ENCODE measurements at places on chromosomes 2 and 18.

DNA sequence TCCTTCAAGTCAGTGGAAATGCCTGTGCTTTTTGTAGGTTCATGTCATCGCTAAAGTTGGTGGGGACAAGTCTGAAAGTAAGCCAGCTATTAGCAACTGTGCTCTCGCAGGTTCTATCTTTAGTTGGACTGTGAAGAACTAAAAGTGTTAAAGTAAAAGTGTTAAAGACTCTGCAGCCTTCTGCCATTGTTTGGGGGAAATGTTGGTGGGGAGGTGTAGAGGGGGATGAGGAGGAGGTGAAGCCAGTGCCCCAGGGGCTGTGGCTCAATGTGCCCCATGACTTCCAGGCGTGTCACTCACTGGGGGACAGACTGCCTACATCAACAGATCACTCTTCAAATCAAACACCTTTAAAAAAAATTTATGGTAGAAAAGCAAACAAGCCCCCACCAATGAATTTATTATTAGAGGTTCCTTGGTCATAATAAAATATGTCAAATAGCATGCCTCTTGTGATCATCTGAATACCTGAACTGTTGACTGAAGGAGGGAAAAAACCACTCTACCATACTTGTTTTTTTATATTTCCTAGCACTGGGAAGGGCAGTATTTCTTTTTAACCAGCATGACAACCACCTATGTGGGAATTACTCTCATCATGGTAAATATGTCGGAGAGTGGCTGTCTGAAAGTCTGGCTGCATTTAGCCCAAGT lies 19.3 kb downstream of the TGFA start:
- DNase-seq, result no peak

DNA sequence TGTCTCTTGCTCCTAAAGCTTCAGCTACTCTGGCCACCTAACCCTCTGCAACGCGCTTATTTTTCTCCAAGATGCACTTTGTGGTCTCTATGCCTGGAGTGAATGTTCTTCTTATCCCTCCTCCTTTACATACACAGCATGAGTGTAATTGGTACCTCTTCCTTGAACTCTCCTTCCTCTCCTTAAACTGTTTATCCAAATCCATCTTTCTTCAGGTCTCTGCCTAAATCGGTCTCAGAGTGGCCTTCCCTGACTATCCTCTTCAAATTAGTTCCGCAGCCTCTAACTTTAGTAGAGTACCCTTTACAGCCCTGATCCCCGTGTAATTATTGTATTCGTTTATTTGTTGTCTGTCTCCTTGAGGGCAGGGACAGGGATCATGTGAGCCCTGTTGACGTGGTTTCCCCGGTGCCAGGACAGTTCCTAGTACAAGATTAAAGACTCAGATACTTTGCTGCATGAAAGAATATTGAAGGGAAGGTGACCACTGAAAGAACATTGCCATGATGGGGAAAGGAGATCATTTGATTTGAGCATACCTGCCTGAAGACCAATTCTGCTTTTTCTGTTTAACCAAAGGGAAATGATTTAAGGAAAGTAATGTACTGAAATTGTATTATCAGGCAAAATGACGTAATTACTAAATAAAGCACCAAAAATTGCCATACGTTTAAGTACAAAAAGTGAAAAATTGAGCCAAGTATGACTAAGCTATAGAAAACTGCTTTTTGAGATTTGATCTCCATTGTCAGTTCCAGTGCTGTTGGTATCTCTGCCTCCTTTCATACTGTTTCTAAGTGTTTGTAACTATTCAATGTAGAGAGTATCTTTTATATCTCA lies 1.2 kb downstream of the CNOT9 start:
- no peak for DNase-seq

DNA sequence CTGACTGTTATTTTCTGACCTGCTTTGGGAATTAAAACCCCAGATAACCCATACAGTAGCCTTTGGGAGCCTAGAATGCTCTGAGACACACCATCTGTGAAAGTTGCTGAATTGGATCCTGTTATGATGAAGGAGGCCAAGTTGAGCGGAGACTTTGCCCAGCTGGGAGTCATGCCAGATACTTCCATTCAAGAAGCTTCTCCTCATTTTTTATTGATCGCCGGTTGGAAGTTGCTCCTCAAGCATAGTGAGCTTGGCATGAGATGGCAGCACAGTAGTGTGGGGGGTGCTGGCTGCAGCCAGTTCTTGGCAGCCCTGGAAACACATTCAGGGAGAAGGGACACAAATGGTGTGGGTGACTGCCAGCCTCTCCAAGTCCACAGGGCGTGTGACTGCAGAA lies 270.7 kb upstream of the NRP2 start:
- no peak for DNase-seq

DNA sequence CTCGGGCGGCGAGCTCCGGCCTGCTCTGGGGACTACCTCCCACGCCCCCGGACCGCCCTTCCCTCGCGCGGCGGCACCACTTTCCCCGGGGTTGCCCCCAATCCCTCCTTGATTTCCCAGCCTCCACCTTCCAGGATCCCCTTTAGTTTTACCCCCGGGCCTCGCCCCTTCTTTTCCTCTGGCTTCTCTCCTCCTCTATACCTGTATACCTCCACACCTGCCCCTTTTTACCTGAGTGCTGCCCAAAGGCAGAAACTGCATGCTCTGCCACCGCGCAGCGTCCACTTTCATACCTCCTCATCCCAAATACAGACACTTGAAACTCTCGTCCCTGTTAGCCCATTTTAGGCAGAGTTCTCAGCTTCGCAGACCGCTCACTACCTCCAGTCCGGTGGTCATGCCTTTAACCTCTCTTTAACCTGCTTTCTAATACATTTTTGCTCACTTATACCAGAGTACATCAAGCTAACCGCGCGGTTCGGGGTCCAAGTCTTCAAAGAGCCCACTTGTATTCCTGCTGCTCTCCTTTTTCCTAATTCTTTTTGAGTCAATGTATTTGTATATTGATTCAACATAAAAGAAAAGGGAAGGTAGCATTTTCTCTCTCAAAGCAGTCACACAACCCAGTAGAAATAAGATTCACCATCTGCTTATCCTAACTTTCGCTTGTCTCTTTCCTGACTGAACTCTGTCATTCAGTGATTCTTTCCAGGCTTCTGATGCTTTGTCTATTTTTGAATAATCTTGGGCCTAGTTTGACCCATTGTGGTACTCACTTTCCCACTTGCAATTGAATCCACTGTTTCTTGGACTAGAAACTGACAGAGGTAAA lies 901 bp downstream of the SPOPL start:
- DNase-seq, result no peak

DNA sequence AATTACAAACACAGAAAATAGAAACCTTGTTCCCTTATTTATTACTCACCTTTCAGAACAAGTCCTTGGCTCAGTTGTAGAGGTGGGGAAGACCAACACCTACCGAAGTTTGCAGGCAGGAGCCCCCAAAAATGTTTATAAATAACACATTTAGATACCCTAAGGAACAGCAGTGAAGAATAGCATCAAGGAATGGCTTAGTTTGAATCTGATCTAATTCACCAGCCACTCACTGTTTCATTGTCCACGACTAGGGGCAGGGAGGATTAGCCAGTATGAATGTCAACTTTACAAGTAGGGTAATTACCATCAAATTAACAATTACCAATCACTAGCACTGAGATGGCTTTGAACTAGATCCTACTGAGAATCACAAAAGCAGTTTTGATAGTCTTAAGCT lies 65.4 kb downstream of the PRPF40A start:
- DNase-seq, result no peak

DNA sequence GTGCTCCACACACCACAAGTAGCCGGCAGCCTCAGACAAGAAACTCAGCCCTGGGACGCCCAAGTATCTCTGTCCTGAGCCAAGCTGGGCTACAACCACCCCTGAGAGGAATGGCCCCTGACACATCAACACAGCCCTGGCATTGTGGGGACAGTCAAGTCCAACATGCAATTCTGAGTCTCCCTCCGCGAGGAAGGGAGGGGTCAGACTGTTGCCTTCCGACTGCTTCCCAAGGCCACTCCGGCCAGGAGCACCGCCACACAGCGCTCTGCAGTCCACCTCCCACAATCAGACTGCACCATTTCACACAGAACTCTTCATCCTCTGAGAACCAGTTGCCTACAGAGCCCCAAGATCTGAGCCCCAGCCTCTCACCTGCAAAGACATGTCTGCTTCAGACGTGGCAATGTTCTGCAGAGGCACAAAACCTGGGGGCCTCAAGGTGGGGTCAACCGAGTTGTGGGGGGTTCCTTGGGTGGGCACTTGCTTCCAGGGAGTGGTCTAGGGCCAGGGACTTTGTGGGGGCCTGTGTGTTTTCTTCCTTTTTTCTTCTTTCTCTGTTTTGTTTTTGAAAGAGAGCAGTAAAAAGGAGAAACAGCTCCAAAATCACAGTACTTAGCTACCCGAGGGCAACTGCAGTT lies 76.7 kb upstream of the SALL3 start:
- no peak for DNase-seq

- no peak for DNase-seq
Observed at GRCh38 chr2:201406077-201406662, 45.1 kb downstream of the TRAK2 start.

- no peak for DNase-seq
Observed at GRCh38 chr2:241541564-241542277, 16.8 kb upstream of the BOK start.

DNA sequence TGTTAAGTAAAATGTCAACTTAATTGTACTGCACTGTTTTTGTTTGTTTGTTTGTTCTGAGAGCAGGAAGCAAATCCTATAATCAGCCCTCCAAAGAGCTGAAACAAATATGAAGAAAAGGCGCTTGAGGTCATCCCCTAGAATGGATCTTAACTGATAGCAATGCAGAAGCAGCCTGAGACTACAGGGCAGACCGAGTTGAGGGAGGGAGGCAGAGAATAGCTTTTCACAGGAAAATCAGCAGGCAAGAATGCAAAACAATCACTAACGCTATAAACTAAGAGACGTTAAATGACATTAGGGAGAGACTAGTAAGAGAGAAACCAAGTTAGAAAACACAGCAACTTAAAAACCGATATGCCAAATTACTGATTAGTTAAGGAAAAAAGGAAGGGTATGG lies 37.2 kb downstream of the GALNT1 start:
- no peak for DNase-seq

DNA sequence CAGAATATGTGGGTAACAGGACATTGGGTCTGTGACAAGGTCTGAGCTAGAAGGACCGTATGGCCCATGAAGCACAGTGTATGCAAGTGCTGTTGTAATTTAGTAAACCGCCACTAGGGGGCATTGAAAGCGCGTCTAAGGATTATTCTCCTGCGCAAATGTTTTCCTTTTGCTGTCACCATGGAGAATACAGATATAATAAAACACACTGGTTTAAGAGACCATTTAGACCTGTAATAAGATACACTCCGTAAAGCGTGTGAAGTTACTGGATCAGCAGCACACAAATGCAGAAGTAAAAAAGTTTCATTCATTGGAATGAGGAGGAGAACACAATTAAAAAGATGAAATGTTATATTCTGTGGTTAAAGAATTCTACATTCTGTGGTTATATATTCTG lies 272.4 kb downstream of the AGAP1 start:
- peak; percentile 66 for DNase-seq

- DNase-seq, result no peak
Observed at GRCh38 chr2:186281726-186282125, 204.3 kb upstream of the ZC3H15 start.

DNA sequence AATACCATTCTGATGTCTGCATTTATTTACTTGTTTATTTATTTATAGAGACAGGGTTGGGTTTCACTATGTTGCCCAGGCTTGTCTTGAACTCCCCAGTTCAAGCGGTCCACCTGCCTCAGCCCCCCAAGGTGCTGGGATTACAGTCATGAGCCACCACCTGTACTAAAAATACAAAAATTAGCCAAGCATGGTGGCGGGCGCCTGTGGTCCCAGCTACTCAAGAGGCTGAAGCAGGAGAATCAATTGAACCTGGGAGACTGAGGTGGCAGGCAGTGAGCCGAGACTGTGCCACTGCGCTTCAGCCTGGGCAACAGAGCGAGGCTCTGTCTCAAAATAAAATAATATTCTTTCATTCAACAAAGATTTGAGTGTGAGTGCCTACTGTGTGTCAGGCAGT lies 2.0 kb upstream of the ATP8B1 start:
- DNase-seq, result no peak

GRCh38 chr18:67589325-67589724 lies 72.8 kb upstream of the DSEL start:
- DNase-seq, result no peak

DNA sequence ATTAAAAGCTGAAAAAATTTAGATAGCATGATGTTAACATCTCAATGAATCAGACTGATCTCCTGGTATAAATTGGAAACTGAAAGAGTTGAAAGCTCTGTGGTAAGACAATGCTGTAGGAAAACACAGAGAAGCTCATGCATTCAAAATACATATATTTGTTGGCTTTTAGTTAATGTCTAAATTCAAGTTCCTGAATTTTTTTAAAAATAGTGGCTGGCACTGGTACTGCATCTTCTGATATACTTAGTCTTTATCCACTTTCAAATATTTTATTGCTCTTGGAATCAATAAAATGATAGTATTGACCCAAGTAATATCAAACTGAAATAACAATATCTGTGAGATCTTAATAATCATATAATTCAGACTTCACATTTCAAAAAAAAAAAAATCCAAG lies 151.4 kb upstream of the FIGN start:
- no peak for DNase-seq

- DNase-seq, result no peak
Observed at GRCh38 chr2:223095207-223095606, 43.2 kb downstream of the KCNE4 start.

DNA sequence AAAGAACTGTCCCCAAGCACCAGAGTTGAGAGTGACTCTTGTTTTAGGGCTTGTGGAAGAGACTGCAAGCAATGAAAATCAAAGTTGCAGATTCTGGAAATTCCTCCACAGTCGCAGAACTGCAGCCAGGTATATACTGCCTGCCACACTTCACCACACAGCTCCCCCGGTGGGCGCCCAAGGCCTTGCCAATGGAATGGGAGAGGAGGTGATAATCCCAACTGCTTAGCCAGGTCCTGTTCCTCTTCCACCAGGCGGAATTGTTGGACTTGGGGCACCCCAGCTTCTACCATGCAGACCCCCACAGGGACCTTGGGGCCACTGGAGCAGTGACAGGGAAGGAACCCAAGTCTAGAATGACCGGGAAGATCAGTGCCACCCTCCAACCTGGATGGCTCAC lies 4.8 kb upstream of the PDIA6 start:
- no peak for DNase-seq

DNA sequence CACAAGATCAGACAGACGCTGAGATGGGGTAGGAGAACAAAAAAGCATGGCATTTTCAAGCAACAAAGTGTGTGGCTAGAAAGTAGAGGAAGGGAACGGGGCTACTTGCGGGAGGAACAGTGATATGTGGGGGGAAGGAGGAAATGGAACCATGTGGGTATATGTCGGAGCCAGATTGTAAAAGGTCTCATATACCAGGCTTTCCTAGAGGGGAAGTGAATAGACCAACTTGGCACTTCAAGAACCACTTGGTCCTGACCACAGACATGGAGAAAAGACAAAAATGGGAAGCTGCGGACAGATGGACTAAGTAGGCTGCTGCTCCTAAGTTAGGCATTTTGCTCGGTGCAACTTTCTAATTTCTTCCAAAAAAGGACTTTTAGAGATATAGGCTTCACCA lies 196.0 kb downstream of the DCC start:
- DNase-seq, result no peak

- no peak for DNase-seq
Observed at GRCh38 chr2:42566025-42566424, 2.4 kb upstream of the MTA3 start.

- no peak for DNase-seq
Observed at GRCh38 chr2:165408186-165408585, 61.3 kb upstream of the CSRNP3 start.

- DNase-seq, result no peak
Observed at GRCh38 chr2:184312970-184313369, 285.4 kb upstream of the ZNF804A start.

GRCh38 chr2:47297767-47298425 lies 105.1 kb upstream of the MSH2 start:
- DNase-seq, result no peak

Data from stimulated activated CD4-positive, alpha-beta T cell treated with anti-CD3 and anti-CD28 coated beads, Interleukin-12 subunit alpha, Interleukin-12 subunit beta, amount 100 ng/mL, for 48 hours (primary cell).